ENCODE measurements at places on chromosomes 16 and 17.
A peak's percentile ranks its signal among the peaks of the same experiment; 100 is the strongest.

- no peak for DNase-seq
Measured at GRCh38 chr16:69243479-69243878, 56.5 kb downstream of the SNTB2 start.

- no peak for DNase-seq
Measured at GRCh38 chr16:25012525-25012991, 2.6 kb downstream of the ARHGAP17 start.

DNA sequence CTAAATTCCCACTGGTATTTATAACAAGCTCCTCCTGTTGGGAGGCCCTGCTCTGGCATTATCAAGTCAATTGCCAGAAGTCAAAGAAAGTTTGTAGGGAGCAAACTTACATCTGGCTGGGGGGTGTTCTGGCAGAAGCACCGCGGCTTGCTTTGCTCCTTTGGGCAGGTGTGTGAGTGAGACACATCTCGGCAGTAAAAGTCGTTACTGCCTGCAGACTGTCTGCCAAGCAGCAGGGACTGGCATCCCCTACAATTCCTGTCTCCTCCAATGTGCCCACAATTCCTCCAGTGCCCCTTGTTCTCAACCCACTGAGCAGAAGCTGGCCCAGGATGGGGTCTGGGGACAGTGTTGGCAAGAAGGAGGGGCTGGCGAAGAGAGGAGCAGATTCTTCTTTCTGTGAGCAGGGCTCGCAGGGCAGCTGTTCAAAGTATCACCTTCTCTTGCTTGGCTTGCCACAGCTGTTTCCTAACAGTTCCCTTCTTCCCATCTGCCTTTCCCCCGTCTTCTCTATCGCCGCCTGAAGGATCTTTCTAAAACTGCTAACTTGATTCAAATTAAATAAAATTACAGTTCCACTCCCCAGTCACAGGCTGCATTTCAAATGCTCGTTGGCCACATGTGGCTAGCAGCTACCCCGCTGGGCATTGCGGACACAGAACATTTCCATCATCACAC is 30.2 kb downstream of the SPACA3 start:
- DNase-seq, result no peak

- no peak for DNase-seq
Measured at GRCh38 chr17:41735744-41736143, 1.3 kb upstream of the HAP1 start.

GRCh38 chr17:1511756-1512321 is 4.6 kb downstream of the INPP5K start:
- DNase-seq, result no peak

- no peak for DNase-seq
Measured at GRCh38 chr16:31376705-31377104, 16.4 kb upstream of the ITGAD start.

GRCh38 chr17:50816771-50817751 is 18.3 kb upstream of the WFIKKN2 start:
- peak; percentile 71 for DNase-seq

- no peak for DNase-seq
Measured at GRCh38 chr16:743794-744500, 3.1 kb upstream of the CIAO3 start.

DNA sequence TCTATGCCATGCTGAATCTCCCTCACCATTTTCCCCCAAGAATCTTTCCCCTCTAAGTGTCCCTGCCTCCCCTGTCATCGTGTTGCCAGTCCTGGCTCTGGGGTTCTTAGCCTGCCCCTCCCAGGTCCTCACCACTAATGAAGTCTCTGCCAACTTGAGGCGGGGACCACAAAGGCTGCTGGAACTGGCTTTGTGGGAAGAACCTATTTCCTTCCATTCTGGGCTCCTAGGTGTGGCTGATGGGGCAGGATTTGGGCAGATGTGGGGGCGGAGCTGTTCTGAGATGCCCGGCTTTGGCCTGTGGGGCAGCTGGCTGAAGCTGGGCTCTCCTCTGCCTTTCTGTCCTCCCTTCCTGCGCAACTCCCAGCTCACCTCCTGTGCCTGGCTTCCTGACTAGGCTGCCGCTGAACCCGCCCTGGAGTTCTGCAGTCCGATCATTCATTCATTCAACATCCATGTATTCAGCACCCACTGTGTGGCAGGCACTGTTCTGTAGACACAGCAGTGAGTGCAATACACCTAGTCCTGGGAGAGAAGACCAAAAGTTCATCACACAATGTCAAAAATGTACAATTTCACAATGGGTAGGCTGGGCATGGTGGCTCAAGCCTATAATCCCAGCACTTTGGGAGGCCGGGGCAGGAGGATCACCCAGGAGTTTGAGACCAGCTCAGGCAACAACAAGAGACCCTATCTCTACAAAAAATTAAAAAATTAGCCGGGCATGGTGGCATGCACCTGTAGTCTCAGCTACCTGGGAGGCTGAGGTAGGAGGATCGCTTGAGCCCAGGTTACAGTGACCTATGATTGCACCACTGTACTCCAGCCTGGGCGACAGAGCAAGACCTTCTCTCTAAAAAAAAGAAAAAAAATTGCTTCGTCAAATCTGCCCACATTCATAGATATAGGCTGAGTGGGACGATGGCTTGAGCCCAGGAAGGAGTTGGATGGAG is 1.9 kb upstream of the SNN start:
- DNase-seq, result no peak

Data from erythroblast (primary cell).